Activated CD8-positive, alpha-beta memory T cell treated with anti-CD3 and anti-CD28 coated beads for 48 hours (primary cell): ENCODE measurements at places on chromosomes 1 and 21.

- DNase-seq, result no peak
These were observed 21.6 kb upstream of the POFUT2 start for GRCh38 chr21:45309069-45309986.

- no peak for DNase-seq
These were observed 31.6 kb downstream of the PBX1 start for GRCh38 chr1:164590592-164590991.

GRCh38 chr1:96236156-96236739 is 485.3 kb upstream of the PTBP2 start:
- no peak for DNase-seq

DNA sequence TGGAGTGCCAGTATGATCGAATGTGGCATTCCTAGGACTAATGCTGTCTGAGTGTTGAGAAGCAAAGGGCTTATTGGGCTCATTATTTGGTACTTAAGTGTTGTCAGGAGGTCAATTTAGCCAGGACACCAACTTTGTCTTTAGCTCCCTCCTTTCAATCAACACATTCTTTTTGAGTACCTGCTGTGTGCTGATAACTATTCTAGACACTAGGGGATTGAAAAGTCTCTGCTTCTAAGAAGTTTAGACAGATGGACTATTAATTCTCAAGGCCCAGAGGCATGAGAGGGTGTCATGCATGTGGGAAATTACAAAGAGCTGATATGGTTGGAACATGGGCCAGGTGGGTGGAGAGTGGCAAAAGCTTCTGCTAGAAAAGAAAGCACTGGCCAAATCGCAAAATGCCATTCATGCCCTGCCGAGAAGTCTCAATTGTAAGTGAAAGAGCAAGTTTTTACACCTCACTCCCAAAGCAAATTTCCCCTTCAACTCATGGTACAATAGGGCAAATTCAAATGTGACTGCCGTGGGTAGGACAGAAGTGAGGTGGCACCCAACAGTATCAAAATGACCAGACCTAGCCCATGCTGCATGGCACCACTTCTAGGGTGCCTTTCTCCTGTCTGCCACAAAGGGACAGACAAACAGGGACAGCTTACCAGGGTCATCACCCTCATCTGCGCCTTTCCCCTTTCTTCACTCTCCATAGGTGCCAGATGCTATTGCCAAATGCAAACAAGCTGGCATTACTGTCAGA is 53.6 kb upstream of the LAX1 start:
- no peak for DNase-seq

- DNase-seq, result no peak
These were observed 58.0 kb downstream of the DISC1 start for GRCh38 chr1:231684356-231685244.

DNA sequence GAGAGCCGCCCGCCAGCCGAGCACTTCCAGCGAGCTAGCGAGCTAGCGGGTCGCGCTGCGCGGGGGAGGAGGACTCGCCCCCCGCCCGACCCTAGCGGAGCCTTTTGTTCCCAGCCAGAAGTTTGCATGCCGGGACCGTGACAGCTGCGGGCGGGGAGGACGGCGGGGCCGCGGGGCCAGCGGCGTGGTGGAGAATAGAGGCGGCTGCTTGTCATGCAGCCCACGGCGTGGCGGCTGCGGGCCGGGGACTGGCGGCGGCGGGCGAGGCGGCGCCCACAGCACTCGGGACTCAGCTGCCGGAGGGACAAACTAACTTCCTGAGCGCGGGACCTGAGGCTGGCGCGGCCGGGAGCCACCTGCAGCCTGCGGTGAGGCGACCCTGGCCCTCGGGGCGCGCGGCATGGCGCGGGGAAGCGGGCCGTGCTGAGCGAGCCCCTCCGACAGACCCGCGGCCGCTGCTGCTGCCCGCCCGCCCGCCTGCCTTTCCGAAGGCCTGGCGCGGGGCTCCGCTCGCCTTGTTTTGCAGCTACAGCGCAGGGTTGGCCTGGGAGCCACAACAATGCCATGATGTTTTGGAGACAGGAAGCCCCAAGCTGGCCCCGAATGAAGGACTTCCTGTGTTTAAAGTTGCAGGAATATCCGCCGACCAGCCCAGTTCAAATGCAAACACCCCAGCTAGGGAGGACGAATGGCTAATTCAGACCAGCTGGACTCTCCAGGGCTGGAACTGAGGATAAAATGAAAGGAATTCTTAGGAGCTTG is 82.2 kb upstream of the BMP8A start:
- no peak for DNase-seq

- no peak for DNase-seq
These were observed 23.0 kb downstream of the KNCN start for GRCh38 chr1:46528297-46528955.

- DNase-seq, result peak; percentile 46
These were observed 334 bp downstream of the PRDM15 start for GRCh38 chr21:41878831-41879189.

DNA sequence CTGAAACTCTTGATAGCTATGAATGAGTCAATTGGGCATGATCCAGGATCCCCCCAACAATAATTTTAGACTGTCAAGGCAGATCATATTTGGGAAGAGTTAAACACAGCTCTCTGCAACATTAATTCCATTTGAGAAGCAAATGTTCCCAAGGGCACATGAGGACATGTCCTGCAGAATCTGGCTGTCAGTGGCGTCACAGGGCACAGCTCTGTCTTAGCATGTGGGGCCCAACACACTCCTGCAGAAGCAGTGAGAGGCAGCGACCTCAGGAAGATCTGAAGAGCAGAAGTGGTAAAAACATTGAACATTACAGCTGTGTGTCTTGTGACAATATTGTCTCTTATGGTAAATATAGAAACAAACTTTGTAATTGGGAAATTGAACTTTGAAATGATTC is 197.1 kb upstream of the PBX1 start:
- DNase-seq, result no peak

DNA sequence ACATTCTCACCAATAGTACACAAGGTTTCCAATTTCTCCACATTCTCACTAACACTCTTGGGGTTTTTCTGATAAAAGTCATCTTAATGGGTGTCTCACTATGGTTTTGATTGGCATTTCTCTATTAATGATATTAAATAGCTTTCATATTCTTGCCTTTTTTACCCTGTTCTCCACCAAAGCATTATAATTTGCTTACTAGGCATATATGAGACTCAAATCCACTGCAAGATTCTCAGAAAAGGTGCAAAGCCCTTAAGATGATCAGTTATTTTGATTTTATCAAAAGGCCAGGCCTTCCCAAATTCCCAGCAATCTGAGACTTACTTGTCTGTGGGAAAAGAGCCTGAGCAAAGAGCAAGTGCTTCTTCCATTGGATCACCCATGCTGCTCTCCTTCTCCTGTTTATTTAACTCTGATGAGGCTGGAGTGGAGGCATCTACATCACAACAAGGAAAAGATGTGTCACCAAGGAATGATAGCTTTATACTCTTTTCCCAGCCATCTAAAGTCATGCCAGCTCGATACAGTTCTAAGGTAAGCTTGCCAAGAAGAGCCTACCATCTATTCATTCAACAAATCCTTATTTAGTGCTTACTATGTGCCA is 24.6 kb downstream of the CLSPN start:
- DNase-seq, result no peak

GRCh38 chr1:177824508-177824982 is 145.3 kb downstream of the SEC16B start:
- DNase-seq, result no peak

DNA sequence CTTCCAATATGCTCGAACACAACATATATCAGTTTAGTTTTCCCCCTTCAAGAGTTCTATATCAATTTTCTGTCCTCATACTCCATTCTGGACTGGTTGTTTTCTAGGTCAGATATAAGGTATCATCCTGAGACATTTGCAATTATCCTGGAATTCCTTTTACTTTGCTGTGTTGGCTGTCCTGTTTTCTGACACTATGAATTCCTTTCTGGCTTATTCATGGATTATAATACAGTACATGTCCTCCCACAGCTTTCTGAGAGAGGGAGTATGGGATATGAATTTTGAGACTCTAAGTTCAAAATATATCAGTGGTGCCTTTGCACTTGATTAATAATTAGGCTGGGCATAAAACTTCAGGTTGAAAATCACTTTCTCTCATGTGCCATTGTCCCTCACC is 11.9 kb downstream of the PHTF1 start:
- no peak for DNase-seq

GRCh38 chr21:28090546-28090945 is 902.1 kb downstream of the LTN1 start:
- DNase-seq, result no peak

GRCh38 chr1:179327196-179327595 is 33.6 kb downstream of the SOAT1 start:
- DNase-seq, result no peak

- DNase-seq, result no peak
These were observed 110.2 kb downstream of the MATN1 start for GRCh38 chr1:30613188-30613587.

DNA sequence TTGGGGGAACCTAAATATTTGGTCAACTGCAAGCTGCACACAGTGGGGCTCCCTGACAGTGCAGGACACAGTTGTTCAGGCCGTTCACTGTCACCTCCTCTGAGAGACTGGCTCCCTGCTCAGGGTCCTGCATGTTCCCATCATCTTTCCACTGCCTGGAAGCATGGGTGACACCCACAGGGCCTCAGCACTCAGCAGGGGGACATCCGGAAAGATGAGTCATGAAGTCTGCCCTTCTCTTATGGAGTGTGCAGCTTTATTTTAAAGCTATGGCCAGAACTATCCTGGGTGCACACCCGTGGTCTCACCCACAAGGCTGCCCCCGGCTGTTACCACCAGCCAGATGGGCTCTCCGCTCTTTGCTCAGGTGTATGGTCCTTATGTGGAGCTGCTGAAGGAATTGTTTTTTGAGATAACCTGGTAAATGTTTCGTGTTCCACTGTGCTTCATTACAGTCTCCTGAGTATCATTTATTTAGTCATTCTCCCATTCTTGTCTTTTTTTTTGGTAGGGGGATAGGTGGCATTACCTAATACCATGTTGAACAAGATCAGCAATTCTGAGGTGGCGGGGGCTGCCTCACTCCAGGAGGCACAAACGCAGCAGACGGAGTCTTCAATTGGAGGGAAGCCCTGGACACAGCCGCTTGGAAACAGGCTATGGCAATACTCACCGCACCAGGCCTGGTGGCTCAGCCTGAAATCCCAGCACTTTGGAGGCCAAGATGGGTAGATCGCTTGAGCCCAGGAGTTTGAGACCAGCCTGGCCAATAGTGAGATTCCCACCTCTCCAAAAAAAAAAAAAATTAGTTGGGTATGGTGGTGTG is 14.3 kb downstream of the TRIM11 start:
- no peak for DNase-seq

- DNase-seq, result peak; percentile 25
These were observed 991 bp downstream of the PRMT6 start for GRCh38 chr1:107057197-107058133.

DNA sequence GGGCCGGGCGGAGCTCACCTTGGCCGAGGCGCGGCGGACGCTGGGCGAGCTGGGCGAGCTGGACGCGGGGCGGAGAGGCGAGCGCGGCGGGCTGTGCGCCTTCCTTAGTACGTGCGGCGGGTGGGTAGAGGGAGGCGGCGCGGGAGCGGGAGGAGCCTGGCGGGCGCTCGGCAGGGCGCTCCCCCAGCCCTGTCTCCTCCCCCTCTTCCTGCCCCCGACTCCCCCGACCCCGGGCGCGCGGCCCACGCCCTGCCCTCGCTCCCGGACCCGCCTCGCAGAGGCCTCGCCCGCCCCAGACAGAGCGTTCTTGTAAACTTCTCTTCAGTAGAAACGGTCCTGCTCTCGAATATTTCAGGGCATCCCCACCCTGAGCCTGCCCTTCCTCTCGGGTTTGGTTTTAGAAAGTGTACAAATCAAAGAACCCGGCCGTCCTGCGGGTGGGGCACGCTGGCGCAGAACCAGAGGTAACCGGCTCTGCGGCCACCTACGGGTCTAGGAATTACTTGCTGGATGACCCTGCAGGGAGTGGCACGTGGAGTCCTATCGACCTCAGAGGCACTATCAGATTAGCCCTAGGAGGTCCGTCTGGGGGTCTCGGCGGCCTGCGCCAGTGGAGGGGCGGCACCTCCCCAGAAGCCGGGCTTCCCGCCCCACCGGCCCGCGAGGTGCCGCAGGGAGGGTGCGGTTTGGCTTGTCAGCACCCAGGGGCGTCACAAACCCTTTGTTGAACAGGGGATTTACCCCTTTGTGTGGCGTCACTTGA is at the start of gene S100A10:
Gene S100A10, minus strand, starts transcription at position 126 of the 763 bp plus-strand sequence. CDS start 7,629 bp downstream, outside the sequence.
- peak; percentile 52 for DNase-seq

GRCh38 chr1:151346769-151347522 is at the start of gene RFX5:
Gene RFX5, minus strand, starts transcription at chr1:151347252. Its CDS starts 932 bp downstream, at chr1:151346320.
- peak; percentile 75 for DNase-seq

DNA sequence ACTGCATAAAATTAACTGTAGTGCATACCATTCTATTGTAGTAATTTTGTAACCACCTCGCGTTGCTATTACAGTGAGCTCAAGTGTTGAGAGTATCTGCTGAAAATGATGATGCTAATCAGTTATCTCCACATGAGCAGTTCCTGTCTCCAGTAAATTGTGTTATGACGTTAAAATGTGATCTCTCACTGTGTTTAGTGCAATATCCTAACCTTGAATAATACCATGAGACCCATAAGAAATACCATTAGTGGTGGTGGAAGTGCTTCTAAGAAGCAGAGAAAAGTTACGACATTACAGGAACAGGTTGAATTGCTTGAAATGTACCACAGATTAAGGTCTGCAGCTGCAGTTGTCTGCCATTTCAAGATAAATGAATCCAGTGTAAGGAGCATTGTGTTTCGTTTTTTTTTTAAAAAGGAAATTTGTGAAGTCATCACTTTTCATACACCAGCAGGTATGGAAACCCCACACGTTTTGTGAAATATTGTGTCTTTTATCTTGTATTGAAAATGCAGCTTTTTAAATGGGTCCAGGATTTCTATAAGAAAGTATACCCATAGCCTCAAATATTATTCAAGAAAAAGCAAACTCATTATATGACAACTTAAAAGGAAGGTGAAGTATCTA is 72.5 kb downstream of the ANGPTL1 start:
- DNase-seq, result no peak

DNA sequence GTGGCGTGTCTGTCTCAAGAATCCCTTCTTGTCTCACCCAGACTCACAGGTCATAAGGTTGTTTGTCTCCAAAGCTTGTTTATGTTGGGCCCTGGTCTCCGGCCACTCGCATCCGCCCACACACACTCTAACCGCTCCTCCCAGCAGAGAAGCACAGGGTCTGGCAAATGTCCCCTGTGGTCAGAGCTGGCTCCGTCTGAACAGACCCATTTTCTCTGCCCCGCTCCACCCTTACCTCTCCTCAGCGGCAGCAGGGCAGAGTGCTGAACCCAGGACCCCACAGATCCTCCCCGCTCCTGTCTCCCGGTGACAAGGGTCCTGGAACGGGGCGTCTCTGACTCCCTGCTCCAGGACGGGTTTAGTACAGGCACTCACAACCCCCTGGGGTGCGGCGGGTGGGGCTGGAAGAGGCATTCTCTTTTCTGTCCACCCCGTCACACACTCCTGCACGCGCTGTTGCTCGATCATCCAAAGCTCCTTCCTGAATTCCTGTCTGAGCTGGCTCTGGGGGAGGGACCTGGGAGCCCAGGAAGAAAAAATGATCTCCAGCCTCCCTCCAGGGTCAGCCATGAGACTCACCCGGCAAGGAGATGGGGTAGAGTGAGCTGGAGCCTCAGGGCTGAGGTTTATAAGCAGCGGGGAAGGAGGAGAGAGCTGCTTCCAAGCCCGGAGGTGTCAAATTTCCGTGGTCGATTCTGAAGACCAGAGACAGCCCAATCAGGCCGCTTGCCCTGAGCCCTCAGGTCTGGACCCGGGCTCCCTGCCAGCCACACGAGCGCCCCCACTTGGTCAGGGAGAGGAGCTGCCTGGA is at the start of gene S100A13:
Gene S100A13, minus strand, starts transcription at position 602 of the 811 bp plus-strand sequence. CDS start 1,033 bp downstream, outside the sequence.
- DNase-seq, result no peak

GRCh38 chr1:101293461-101294051 is 56.7 kb downstream of the S1PR1 start:
- no peak for DNase-seq
